Endodermal cell (in vitro differentiated cells): ENCODE measurements at places on chromosomes 3 and 15. TPM values are rescaled to one million over a fixed set of nuclear protein-coding genes. Genes with fewer than 3 reads are reported as not detected.

POLQ gene
- 6.5 to 18.7 TPM (median 18.6 TPM) in 3 replicates for total RNA-seq

AEN gene
- 61.2 and 64.7 TPM in 2 replicates for total RNA-seq

ATP6V1A gene
- 63.4 to 67.9 TPM (median 65.2 TPM) in 3 replicates for total RNA-seq

RBPMS2 gene
- 71.4 to 95.2 TPM (median 86.0 TPM) in 3 replicates for total RNA-seq

SNTN gene
- not detected in 3 replicates for total RNA-seq

IL17RD gene
- total RNA-seq = 71.3 and 71.9 TPM in 2 replicates

OSBPL10 gene
- total RNA-seq = 33.6 and 37.0 TPM in 2 replicates

GPR171 gene
- not detected in 2 replicates for total RNA-seq

KCNMB3 gene
- 2.0 and 2.6 TPM in 2 replicates for total RNA-seq

PCSK6 gene
- total RNA-seq = 5.2 to 6.6 TPM (median 5.7 TPM) in 3 replicates

HCLS1 gene
- total RNA-seq = 0.45 and 1.3 TPM in 2 replicates

PLA2G4E gene
- total RNA-seq = not detected in 2 replicates

GRCh38 chr3:151371526-151371925, 13.0 kb downstream of the P2RY12 start:
- no peak overlapping the region for H3K4me3 ChIP-seq
- DNase-seq = no peak
- no peaks in the 10 kb centered on the region for H3K27me3 ChIP-seq
- H3K4me1 ChIP-seq = peaks cover 2% of the 10 kb centered on the region
- no peak overlapping the region for H3K27ac ChIP-seq

GRCh38 chr15:36756707-36757106, 177.3 kb downstream of the CDIN1 start:
- DNase-seq = no peak
- H3K4me1 ChIP-seq = no peaks in the 10 kb centered on the region
- H3K27ac ChIP-seq = peak overlapping the region; percentile 47
- no peaks in the 10 kb centered on the region for H3K27me3 ChIP-seq

DNA sequence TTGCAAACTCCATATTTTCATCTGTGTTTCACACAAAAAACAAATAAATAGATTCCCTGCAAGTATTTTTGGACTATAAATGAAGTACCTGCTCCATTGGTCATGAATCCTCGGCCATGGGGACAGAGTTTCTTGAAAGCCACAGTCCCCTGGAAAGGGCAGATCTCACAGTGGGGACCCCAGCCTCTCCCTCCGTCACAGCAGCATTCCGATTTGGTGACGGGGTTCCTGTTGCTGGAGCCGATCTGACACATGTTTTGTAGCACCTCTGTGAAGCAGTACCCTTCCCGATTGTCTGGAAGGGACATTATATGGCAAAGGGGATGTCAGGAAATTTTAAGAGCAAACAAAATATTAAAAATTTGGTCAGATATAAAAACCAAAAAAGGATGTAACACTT, 96.2 kb downstream of the DUT start:
- DNase-seq = peak; percentile 64
- H3K27me3 ChIP-seq = no peaks in the 10 kb centered on the region
- no peak overlapping the region for H3K4me3 ChIP-seq
- no peak overlapping the region for H3K27ac ChIP-seq

- no peaks in the 10 kb centered on the region for H3K4me1 ChIP-seq
- H3K27me3 ChIP-seq = no peaks in the 10 kb centered on the region
- no peak overlapping the region for H3K27ac ChIP-seq
- no peak overlapping the region for H3K4me3 ChIP-seq
- H3K36me3 ChIP-seq = no peaks in the 10 kb centered on the region
These were observed 59.5 kb upstream of the POU1F1 start for GRCh38 chr3:87335931-87336330.

DNA sequence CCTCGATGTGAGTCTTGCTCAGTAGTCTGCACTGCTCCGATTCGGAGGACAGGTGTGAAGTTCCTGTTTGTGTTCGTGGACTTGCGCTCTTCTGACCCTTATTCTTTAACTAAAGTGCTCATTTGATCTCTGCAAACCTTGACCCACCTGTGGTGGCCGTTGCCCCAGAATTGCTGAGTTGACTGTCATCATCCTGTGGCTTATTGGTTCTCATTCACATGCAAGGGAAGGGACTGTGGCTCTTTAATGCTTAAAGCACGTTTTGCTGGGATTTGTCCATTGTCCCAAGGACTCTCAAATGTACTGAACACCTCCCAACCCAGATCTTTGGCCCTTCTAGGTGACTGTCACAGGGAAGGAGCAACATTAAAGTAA, 13.4 kb downstream of the SYNM start:
- peaks cover 6% of the 10 kb centered on the region for H3K36me3 ChIP-seq
- no peaks in the 10 kb centered on the region for H3K4me1 ChIP-seq
- no peak overlapping the region for H3K27ac ChIP-seq
- no peak overlapping the region for H3K4me3 ChIP-seq
- DNase-seq = no peak

- no peaks in the 10 kb centered on the region for H3K4me1 ChIP-seq
- H3K36me3 ChIP-seq = no peaks in the 10 kb centered on the region
- H3K27ac ChIP-seq = no peak overlapping the region
- no peak for DNase-seq
- no peak overlapping the region for H3K4me3 ChIP-seq
These were observed 80.6 kb downstream of the CCR1 start for GRCh38 chr3:46127503-46127902.

- no peak overlapping the region for H3K27ac ChIP-seq
- peaks cover 17% of the 10 kb centered on the region for H3K27me3 ChIP-seq
- DNase-seq = peak; percentile 82
- H3K4me3 ChIP-seq = peak overlapping the region; percentile 59
- H3K36me3 ChIP-seq = no peaks in the 10 kb centered on the region
These were observed 6.1 kb upstream of the LRRC15 start for GRCh38 chr3:194375473-194376240.

- H3K4me3 ChIP-seq = no peak overlapping the region
- H3K4me1 ChIP-seq = peaks cover 3% of the 10 kb centered on the region
- H3K36me3 ChIP-seq = no peaks in the 10 kb centered on the region
- H3K27ac ChIP-seq = no peak overlapping the region
These were observed 79.3 kb upstream of the LMOD3 start for GRCh38 chr3:69201658-69202057.

GRCh38 chr3:46913644-46914043, 36.1 kb downstream of the PTH1R start:
- no peak overlapping the region for H3K27ac ChIP-seq
- no peak for DNase-seq

- H3K4me3 ChIP-seq = no peak overlapping the region
- no peaks in the 10 kb centered on the region for H3K4me1 ChIP-seq
- DNase-seq = no peak
- no peaks in the 10 kb centered on the region for H3K27me3 ChIP-seq
These were observed 21.3 kb upstream of the RSL24D1 start for GRCh38 chr15:55218056-55218455.

- no peaks in the 10 kb centered on the region for H3K36me3 ChIP-seq
- no peak for DNase-seq
- H3K27ac ChIP-seq = no peak overlapping the region
- H3K4me1 ChIP-seq = peaks cover 26% of the 10 kb centered on the region
These were observed 220.5 kb downstream of the OPA1 start for GRCh38 chr3:193813501-193813830.

DNA sequence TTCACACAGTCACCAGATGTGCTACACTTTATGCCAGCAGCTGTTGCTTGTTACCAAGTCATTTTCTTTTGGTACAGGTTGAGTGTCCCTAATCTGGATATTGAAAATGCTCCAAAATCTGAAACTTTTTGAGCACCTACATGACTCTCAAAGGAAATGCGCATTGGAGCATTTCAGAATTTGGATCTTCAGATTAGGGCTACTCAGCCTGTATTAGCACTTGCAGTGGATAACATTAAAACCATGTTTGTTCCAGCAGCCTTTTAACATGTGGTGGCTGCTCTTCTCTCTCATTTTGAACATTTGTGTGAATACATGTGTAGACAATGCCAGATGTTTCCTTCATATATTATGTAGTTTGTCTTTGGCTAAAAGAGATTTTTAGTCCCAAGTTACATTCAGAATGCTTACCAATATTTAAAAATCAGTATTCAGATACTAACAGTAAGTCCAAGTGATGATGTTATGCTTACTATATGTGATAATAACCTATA, 230.9 kb upstream of the UBE2E1 start:
- no peak for DNase-seq
- no peaks in the 10 kb centered on the region for H3K36me3 ChIP-seq
- no peaks in the 10 kb centered on the region for H3K4me1 ChIP-seq
- no peak overlapping the region for H3K27ac ChIP-seq
- no peaks in the 10 kb centered on the region for H3K27me3 ChIP-seq

- peak; percentile 82 for DNase-seq
- H3K27ac ChIP-seq = no peak overlapping the region
- H3K4me1 ChIP-seq = peaks cover 5% of the 10 kb centered on the region
- H3K36me3 ChIP-seq = no peaks in the 10 kb centered on the region
These were observed 223.2 kb downstream of the MTHFS start for GRCh38 chr15:79673416-79674123.

- no peak overlapping the region for H3K27ac ChIP-seq
- DNase-seq = no peak
- no peaks in the 10 kb centered on the region for H3K4me1 ChIP-seq
- H3K36me3 ChIP-seq = no peaks in the 10 kb centered on the region
These were observed 38.4 kb upstream of the PXYLP1 start for GRCh38 chr3:141193066-141193830.

DNA sequence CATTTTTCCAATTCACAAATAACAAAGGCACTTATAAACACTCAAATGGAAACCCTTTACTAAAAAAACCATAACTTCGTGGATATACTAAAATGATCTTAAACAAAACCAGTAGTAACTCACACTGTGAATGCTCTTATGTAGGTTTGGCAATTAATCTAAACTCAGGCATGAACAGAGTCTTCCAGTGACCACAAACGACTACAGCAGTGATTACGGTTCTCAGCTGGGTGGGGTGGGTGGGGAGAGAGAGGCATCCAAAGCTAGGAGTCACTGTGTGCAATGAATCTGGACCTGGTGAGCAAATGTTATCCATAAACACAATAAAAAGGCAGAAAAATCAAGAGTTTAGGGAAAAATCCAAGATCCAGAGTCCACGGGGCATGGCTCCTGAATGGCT, 21.3 kb downstream of the SLC12A8 start:
- peaks cover 13% of the 10 kb centered on the region for H3K36me3 ChIP-seq
- no peak overlapping the region for H3K27ac ChIP-seq
- no peak overlapping the region for H3K4me3 ChIP-seq
- DNase-seq = no peak
- no peaks in the 10 kb centered on the region for H3K27me3 ChIP-seq

GRCh38 chr3:116056280-116056679, 389.0 kb downstream of the LSAMP start:
- no peaks in the 10 kb centered on the region for H3K36me3 ChIP-seq
- peaks cover 6% of the 10 kb centered on the region for H3K4me1 ChIP-seq
- no peaks in the 10 kb centered on the region for H3K27me3 ChIP-seq
- H3K27ac ChIP-seq = no peak overlapping the region
- no peak for DNase-seq

GRCh38 chr3:67535006-67535405, 119.4 kb downstream of the SUCLG2 start:
- H3K4me3 ChIP-seq = no peak overlapping the region
- no peak overlapping the region for H3K27ac ChIP-seq
- H3K4me1 ChIP-seq = no peaks in the 10 kb centered on the region
- DNase-seq = no peak

- H3K4me1 ChIP-seq = no peaks in the 10 kb centered on the region
- no peak overlapping the region for H3K4me3 ChIP-seq
- DNase-seq = no peak
- no peaks in the 10 kb centered on the region for H3K36me3 ChIP-seq
- H3K27ac ChIP-seq = no peak overlapping the region
- no peaks in the 10 kb centered on the region for H3K27me3 ChIP-seq
These were observed 1185.8 kb upstream of the ALCAM start for GRCh38 chr3:104180906-104181305.

DNA sequence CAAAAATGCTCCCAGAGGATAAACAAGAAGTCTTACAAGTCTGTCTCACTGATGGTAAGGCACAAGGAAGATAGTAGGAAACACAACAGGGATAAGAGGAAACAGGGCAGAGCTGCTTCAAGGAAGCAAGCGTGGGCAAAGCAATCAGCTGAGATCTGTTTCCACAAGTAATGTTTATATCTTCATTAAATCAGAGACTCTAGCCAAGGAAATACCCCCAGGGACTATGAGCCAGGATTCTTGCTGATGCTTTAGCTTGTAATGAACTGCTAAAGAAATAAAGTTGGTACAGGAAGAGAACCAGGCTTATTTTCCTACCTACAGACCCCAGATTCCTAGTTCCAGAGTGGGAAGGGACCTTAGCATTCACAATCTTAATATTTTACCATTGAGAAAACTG, 112.7 kb upstream of the C3orf80 start:
- no peak for DNase-seq
- no peak overlapping the region for H3K4me3 ChIP-seq
- no peaks in the 10 kb centered on the region for H3K4me1 ChIP-seq
- H3K27ac ChIP-seq = no peak overlapping the region

GRCh38 chr3:19264424-19264823, 116.1 kb downstream of the KCNH8 start:
- no peaks in the 10 kb centered on the region for H3K27me3 ChIP-seq
- no peaks in the 10 kb centered on the region for H3K4me1 ChIP-seq
- H3K4me3 ChIP-seq = no peak overlapping the region
- H3K36me3 ChIP-seq = peaks cover 19% of the 10 kb centered on the region

GRCh38 chr3:40237889-40238571, 71.5 kb upstream of the EIF1B start:
- H3K4me1 ChIP-seq = no peaks in the 10 kb centered on the region
- H3K36me3 ChIP-seq = no peaks in the 10 kb centered on the region
- H3K27me3 ChIP-seq = no peaks in the 10 kb centered on the region
- no peak overlapping the region for H3K4me3 ChIP-seq
- peak; percentile 83 for DNase-seq

DNA sequence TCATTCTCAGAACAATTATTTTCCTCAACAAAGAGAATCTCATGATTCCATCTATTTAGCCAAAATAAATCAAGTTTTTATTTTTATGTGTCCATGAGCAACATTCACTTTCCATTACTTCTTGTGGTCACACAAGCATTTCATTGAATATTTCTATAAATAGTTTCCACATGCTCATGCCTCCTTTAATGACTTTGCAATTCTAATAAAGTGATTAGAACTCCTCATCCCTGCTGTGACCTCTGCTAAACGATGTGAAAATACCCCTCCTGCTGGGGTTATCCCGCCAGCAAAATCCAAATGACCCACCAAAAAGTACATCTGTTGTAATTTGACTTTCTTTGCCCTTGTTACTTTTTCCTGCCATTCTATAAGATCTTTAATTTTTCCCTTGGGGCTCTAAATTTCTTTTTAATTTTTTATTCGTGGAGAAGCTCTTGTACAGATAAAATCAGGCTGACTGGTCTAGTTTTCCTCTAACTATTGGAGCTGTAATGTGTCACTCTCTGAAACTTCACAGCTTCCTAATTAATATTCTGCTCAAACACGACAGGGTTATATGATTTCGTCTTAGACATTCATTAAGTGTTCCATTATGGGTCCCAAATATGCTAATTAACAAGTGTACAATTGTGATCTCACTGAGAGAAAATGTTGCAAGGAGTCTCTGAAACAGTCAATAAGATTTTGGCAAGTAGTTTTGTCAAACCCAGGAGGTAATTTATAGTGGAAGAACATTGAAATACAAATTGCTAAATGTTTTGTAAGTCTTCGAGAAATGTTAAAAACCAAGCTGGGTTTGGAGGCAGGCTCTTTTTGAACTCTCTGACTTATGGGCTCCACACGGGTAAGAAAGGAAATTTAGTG, 533.1 kb upstream of the NAALADL2 start:
- H3K4me3 ChIP-seq = no peak overlapping the region
- no peaks in the 10 kb centered on the region for H3K36me3 ChIP-seq
- H3K4me1 ChIP-seq = no peaks in the 10 kb centered on the region
- DNase-seq = no peak
